ENCODE measurements at places on chromosomes 1 and 21.

- no peak for DNase-seq
Observed at GRCh38 chr1:81554108-81554507, 246.6 kb upstream of the ADGRL2 start.

GRCh38 chr1:8465692-8466091 is 147.8 kb downstream of the SLC45A1 start:
- no peak for DNase-seq

GRCh38 chr1:11826946-11827345 is 20.6 kb downstream of the NPPA start:
- no peak for DNase-seq

DNA sequence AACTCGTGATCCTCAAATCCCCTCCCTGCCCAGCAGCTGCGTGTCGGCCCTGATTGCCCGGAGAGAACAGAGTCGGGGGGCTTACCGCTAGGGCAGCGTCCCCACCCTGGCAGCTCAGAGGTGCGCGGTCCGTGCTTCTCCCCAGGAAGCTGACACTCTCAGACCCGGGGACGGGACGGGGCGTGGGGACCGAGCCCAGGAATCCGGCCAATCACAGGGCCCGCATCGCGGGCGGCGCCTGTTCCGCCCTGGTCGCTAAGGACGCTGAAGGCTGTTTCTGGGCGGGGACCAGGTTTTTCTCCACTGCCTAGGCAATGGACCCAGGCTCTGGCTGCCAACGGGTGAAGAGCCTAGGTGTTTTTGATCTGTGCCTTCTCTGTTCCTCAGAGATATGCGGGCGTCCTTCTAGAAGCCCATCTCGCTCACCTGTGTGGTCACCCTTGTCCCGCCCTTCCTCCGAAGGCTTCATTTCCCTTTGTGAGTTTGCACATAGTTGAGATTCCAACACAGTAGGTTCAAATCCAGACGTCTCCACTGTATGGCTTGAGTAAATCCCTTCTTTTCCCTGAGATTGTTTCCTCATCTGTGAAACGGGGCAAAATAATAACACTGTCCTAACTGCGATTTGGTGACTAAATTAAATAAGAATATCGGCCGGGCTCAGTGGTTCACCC is at the start of gene C1orf87:
Gene C1orf87, minus strand, starts transcription at position 166 of the 674 bp plus-strand sequence. CDS start 1,127 bp downstream, outside the sequence.
- no peak for DNase-seq

- no peak for DNase-seq
Observed at GRCh38 chr1:202279806-202280205, 61.9 kb downstream of the UBE2T start.

DNA sequence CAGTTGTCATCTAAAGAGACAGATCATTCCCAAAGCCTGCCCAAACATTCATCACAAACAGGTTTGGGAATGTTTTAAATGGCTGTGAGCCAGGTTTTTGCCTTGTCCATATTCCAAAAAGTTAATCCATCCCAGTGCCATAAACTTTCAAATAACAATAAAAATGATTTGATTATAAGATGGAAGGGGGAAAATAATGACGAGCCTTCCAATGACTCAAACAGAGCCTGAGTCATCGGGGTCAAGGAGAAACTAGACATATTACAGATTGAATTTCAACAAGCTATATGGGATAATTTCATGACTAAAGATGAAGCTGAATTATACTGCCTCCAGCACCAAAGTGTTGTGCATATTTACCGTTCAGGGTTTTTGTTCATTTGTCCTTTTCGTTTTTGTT is 195.8 kb upstream of the PKN2 start:
- DNase-seq = no peak

- DNase-seq = no peak
Observed at GRCh38 chr1:177650947-177651346, 318.9 kb downstream of the SEC16B start.

DNA sequence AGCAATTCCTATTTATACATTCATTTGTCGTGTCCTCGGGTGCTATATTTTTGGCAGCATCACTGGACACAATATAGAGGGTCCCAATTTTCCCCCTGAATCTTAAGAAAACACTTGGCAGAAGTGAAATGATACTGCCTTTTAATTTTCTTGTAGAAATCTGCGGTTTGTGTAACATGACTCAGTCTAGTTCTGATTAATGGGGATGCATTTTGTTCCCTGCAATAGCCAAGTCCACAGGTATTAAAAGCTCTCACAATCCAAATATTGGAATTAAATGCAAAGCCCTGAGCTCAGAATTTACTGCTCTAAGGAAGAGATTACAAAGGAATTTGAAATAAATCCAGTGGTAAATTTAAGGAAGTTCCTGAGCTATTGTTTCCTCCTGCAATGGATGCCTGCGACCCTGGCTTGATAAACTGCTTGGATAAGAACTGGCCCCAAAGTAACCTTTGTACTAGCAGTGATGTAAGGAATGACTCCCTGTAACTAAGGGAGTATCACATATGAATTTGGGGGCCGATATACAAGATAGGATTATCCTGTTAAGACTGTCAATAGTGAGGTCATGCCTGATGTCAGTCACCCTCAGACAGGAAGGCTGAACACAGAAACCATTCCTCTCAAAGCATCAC is 349.7 kb upstream of the C1orf87 start:
- no peak for DNase-seq

DNA sequence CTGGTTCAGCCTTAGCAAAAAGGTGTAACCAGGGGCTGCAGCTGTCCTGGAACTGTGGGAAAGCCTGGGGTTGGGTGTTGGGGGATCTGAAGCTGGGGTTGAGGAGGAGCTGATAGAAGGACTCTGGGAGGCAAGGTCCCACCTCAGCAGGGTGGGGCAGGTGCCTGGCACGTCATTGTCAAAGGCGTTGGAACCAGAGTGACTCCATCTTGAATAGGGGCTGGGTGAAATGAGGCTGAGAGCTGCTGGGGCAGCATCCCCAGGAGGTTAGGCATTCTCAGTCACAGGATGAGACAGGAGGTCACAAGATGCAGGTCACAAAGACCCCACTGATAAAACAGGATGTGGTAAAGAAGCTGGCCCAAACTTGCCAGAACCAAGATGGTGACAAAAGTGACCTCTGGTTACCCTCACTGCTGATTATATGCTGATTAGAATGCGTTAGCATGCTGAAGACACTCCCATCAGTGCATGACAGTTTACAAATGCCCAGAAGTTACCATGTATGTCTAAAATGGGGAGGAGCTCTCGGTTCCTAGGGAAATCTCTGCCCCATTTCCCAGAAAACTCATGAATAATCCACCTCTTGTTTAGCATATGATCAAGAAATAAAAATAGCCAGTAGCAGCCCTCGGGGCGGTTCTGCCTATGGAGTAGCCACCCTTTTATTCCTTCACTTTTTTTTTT is 85.4 kb downstream of the IER5 start:
- no peak for DNase-seq

DNA sequence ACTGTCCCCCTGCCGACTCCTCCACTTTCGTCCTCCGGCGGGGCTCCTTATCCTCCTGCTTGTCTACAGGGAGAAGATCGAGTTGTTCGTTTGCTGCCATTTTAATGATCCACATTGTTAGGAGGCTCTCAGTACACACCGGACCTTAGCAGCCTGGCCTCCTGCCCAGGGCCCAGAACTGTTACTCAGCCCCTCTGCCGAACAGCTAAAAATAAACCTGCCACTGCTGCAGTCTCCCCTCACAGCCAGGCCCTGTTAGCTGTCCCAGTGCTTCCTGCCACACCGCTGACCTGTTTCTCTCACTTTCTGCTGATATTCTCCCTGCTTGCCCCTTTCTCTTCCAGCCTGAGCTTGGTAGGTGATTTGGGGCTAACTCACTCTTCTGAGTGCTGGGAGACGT is 8.3 kb downstream of the MAPKAPK2 start:
- no peak for DNase-seq

- DNase-seq = no peak
Observed at GRCh38 chr1:147225193-147225730, at the start of gene FMO5. TSS of gene FMO5 (minus strand) at chr1:147225339. CDS start at chr1:147225029, 310 bp downstream.

- no peak for DNase-seq
Observed at GRCh38 chr1:47823040-47823808, 174.0 kb downstream of the TRABD2B start.

DNA sequence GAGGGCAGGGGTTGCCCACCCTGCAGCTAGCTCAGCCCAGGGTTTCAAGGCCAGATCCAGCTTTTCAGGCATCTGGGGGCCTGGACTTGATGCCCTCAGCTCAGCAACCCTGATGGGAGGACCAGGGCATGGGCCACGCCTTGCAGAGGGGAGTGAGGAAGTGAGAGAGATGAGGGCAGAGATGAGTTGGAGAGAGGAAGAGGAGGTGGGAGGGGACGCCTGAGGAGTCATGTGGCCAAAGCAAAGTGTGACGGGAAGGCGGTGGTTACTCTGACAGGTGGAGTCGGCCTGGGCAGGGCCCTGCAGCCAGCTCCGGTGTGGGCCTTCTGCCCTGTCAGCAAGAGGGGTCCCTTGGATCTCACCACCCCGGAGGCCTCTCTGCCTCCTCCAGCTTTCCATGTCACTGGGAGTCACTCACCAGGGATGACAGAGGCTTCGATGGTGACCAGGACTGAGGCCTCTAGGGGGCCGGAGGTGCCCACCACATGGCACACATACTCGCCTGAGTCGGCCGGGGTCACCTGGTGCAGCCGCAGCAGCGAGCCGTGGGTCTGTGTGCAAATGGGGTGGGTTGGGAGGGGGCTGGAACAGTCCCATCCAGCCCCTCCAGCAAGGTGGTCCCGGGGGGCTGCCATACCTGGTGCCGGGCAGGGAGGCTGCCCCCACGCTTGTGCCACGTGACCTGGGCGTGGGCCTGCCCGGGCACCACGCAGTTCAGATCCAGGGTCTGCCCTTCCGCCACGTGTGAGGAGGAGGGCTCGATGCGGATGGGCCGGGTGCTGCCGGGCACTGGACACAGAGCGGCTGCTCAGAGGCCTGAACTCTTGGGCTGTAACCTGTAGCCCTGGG is 40.4 kb downstream of the LDLRAD2 start:
- DNase-seq = no peak

DNA sequence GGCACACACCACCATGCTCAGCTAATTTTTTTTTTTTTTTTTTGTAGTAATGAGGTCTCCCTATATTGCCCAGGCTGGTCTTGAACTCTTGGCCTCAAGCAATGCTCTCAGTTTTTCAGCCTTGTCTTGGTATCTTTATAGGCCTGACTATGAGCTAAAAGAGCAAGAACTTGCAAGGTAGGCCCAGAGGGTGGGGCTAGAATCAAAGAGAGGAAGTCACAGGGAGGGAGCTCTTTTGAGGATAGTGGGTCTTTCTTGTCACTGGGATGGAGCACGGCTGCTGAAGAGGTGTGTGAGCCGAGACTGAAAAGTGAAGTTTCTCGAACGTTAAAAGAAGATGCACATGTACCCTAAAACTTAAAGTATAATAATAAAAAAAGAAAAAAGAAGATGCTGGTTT is 260.0 kb upstream of the BEND5 start:
- no peak for DNase-seq

DNA sequence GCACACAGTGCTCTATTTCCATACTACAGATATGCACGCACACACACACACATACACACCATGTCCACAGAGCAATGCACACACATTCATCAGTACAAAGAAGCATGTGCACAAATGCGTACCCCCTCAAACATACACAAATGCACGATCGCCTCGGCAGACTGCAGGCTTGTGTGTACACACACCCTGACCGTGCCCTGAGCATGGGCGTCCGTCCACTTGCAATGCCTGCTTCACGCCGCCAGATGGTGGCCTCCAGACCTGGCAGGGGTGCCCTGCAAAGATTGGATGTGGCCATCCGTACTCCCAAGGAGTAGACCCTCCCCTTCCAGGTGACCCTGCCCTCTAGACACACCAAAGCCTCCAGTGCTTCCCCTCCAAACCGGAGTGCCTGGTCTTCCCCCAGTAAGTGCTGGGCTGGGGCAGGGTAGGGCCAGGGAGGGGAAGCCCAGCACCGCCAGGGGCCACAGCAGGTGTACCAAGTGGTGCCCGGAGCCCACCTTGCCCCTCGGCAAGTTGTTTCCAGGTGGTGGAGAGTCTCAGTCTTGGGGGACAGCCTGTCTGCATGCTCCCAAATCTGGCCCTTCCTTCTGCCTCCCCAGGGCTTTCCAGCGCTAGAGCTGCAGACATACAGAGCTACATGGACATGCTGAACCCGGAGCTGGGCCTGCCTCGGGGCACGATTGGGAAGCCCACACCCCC is 20.6 kb downstream of the ESPN start:
- no peak for DNase-seq

DNA sequence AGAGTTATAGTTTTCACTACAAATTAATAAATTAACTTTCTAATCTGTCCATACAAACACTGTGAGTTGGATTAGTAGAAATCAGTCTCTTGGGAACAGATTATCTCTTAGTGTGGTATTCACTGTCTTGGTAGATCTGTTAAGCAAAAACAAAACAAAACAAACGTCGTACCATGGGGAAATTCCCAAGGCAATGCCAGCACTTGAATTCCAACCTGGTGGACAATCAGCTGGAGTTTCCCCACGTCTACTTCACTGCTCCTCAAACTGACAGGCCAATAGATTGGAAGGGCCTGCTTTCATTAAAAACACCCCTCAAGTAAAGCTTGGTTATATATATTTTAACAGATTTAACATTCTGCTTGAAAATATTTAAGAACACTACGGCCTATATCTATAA is 31.9 kb downstream of the GDAP2 start:
- no peak for DNase-seq

- DNase-seq = no peak
Observed at GRCh38 chr21:37582590-37582989, 216.0 kb downstream of the DYRK1A start.

GRCh38 chr21:45031571-45032191 is 42.7 kb upstream of the ADARB1 start:
- DNase-seq = no peak

DNA sequence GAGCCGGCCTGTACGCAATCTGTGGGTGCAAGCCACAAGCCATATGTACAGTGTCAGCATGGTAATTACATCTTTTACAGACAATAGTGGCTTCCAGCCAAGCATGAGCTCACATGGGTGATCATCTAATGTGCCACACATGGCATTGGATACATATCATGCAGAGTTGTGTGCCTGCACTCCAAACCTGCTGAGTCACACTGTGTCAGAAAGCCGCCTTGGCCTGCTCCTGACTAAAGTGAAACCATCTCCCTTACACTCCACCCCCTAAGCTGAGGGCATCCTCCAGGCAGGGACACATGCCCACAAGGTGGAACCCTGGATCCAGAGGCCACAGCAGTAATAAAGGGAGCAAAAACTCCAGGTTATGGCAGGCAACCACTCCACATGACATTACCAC is 72.5 kb downstream of the KCNT2 start:
- no peak for DNase-seq

- DNase-seq = no peak
Observed at GRCh38 chr1:240790856-240791255, 178.9 kb upstream of the GREM2 start.

- DNase-seq = no peak
Observed at GRCh38 chr1:77686796-77687518, 4.5 kb upstream of the ZZZ3 start.

DNA sequence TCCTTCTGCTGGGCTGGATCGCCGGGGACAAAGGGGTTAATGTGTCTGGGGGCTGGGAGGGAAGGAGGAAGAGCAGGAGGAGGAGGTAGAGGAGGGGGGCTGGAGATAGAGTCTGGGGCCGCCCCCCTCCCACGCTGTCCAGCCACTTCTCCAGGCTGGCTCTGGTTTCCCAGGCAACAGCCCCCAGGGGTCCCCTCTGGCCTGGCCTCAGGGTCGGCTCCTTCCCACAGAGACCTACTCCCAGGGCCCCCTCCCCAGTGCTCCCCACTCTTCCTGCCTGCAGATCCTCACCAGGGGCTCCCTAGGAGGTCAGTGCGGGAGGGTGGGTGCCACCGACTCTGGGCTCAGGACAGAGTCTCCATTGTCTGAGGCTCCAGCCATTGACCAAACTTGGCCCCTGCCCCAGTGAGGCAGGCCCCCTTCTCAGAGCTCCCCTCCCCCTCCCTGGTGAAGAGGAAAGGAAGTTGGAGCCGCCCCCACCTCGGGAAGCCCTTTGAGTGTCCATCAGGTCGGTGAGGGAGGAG is 34.1 kb downstream of the ARHGEF10L start:
- no peak for DNase-seq
